ENCODE measurements at places on chromosomes 6 and 20.

- no peak for DNase-seq
These were observed 211.6 kb upstream of the SUPT3H start for GRCh38 chr6:45589367-45589766.

- DNase-seq = no peak
These were observed 83.4 kb upstream of the ASF1A start for GRCh38 chr6:118810420-118811027.

DNA sequence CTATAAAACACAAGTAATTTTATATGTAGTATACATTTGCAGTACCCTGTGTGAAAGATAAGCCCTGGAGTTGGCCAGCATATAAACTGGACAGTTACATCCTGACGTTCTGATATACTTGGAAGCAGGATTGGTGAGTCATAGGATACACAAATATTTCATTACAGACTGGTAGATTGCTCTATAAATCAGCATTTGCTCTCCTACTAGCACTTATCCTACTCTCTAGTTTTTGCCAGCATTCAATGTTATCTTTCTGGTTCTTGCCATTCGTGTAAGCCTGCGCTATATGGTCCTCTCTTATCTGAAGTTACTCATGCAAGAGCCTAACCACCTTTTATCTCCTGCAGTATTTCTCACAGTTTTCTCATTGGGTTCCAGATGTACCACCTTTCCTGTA, 680.2 kb upstream of the MMS22L start:
- no peak for DNase-seq

DNA sequence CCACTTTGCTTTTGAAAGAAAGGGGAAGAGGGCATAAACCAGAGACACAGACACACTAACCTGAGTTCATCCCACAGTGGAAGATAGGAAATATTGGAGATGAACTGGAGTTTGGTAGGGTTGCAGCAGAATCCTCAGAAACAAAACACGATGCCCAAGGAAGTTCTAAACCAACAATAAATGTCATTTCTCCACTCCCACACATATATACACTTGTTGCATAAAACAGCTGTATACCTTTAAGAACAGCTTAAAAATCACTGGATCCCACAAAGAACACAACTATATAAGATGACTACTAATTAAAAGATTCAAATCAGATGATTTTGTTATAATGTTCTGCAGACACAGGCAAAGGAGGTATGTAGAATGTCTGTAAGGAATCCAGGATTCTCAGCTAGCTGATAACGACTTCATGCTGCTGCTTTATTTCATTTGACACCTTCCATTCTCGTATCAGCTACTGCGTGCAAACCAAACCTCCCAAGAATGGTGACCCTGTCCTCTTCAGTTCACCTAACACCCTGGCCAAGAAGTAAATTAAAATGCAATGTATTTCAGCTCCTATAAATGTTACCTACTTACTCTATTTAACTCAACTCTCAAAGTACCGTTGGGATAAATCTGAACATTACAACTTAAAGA, 14.3 kb downstream of the KIF13A start:
- no peak for DNase-seq

GRCh38 chr20:49283703-49284625, 6.1 kb upstream of the ZNFX1 start:
- DNase-seq = no peak

GRCh38 chr6:9540534-9541126, 874.2 kb downstream of the TFAP2A start:
- DNase-seq = peak; percentile 57

DNA sequence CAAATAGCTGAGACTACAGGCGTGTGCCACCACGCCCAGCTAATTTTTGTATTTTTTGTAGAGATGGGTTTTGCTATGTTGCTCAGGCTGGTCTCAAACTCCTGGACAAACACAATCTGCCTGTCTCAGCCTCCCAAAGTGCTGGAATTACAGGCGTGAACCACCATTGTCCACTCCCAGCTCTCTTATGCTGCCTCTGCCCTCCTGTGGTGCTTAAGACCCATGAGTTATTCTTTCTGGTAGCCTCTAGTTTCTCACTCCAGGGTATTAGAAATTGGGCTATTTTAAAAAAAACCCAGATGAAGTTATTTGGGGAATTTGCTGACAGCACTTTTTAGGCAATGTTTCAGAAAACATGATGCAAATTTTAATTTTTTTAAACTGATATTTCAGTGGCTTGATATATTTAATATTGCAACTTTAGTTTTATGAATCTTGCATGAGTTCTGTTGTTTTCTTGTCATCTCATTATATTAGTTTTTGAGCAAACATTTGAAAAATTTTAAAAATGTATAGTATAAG, 114.0 kb upstream of the FOXO3 start:
- DNase-seq = no peak

GRCh38 chr6:117496383-117496990, 14.0 kb downstream of the DCBLD1 start:
- DNase-seq = no peak

GRCh38 chr6:4668271-4669179, 107.7 kb upstream of the CDYL start:
- no peak for DNase-seq

DNA sequence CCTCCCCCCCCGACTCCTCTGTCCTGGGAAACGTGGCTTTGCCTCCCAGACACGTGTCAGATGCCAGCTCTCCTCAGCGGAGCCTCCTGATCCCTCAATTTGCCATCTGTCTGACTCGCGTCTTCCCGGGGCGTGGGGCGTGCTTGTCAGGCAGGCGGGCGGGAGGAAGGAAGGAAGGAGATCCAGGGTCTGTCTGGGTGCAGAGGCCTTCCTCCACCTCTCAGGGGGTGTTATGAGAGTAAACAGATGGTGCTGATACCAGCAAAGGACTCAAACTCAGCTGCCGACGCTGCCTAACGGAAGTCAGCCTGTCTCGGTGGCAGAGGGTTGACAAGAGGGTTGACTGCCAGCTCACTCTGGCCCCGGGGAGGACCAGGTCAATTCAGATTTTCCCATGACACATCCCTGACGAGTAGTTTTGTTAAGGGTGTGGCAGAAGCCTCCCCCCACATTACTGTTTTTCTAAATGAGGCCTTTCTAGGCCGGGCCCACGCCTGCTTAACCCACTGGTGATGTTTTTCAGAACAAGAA, 17.0 kb downstream of the UQCC2 start:
- DNase-seq = no peak

DNA sequence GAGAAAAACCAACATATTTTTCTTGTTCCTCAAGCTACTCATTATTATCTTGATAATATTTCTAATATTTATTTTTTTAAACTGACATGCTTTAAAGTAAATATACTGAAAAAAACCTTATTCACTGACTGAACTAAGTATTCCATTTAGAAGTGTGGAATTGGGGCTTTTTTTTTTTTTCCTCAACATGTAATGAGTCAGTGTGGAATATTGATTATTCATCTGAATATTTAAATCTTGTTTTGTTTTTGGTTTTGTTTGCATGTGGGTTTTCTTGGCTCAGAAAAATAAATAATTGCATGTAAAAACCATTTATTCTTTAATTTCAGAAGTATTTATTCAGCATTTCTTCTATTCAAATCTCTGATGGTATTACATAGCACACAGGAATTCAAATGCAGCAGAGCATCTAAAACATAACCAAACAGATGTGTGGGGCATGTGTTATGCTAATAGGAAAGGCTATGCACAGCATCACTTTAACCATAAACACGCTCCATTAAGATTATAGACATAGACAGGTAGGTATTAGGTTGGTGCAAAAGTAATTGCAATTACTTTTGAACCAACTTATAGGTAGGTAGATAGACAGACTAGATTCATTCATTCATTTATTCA, 166.5 kb downstream of the PLCB1 start:
- no peak for DNase-seq

DNA sequence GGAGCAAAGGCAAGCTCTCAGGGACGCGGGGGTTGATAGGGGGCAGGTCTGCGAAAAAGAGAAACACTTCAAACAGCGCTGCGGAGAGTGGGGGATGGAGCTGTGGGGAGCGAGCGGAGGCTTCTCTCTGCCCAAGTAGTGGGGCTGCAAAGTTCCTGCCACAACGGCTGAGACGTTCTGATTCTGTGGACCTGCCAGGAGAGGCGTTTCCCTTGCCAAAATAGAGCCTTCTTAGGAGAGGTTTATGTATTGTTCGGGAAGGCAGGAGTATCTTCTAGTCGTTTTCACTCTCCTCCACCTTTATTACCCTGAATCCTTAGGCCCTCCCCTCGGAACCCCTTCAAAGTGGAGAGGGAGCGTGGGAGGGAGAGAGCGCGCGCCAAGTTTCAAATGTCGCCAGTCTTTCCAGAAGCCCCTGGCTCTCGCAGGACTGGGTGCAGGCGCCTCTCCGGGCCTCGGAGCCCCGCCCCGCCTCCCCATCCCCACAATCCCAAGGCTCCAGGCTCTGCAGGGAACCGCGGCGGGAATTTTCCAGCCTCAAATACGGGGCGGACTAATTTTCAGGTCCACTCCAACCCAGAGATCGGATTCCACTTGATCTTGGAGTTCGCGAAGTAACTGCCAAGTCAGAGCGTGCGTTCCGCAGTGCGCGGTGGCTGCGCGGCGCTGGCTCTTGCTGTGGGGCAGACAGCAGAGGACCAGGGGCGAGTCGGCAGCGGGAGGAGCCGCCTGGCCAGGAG, 10.0 kb upstream of the POU3F2 start:
- no peak for DNase-seq

DNA sequence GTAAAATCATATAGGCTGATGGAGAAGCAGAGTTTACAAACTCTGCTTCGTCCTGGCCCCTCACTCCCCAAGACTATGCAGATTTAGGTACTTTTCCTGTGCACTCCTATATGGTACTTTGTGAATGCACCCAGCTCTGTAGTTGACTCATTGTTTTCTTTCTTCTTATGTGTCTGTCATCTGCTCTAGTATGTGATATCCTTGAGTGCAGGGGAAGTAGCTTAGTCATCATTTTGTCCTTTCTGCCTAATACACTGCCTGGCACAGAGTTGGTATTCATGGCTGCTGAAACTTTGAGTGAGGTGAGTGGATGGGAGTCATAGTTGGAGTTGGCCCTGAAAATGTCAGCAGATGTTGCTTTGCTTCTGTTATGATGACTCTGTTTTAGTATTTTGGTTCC, 222.6 kb downstream of the RNF144B start:
- DNase-seq = no peak

DNA sequence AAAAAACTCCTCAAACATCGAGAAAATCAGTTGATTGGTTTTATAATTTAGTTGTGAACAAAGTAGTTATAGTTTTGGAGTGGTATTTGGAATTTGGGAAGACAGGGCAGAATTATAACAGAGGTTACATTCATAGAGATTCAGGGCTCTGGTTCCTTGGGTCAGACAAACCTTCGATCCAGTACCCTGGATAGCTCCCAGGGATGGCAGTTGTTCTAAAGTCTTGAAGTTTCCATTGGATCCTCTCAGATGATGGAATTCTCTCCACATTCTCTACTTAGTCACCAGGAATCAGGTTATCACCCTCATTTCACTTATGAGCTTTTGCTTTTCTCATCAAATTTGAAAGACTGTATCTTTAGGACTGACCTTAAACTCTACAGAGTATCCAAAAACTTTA, 285.1 kb downstream of the CENPW start:
- DNase-seq = no peak

- DNase-seq = no peak
These were observed 152.2 kb upstream of the SOX4 start for GRCh38 chr6:21441386-21441785.

DNA sequence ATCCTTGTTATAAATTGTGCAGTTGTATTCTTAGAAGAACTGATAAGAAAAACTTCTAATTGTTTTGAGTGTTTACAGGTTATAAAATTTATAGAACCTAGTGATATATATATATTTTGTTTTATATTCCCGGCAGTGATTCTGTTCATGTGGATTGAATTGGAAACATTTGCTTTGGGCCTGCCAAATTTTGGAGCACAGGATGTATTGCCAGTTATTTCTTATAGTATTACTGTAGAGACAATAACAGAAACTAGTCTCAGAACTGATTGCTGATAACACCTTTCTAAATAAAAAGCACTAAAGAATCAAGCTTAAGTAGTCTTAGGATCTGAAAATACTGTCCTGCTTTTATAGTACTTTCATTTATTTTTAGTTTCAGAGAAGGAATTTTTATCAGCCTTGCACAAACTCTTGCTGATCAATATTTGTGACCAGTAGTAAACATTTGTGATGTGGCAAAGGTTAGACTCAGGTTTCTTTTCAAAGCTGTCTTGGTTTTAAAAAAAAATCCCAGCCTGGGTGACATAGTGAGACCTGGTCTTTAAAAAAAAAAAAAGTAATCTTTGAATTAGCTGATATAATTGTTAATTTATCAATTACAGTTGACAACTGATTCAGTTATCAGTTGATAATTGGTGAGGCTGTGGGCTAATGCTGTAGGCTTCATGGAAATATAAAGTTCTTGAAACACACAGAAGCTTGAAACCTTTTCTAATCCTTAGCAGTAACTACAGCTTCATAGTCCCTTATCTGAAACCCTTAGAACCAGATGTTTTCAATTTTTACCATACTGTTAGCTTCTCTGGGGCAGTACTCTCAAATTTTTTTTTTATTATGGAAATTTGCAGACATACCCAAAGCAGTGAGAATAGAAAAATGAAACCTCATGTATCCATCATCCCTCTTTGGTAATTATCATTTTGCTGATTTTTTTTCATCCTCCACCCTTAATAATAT, 42.4 kb downstream of the RNGTT start:
- DNase-seq = no peak

DNA sequence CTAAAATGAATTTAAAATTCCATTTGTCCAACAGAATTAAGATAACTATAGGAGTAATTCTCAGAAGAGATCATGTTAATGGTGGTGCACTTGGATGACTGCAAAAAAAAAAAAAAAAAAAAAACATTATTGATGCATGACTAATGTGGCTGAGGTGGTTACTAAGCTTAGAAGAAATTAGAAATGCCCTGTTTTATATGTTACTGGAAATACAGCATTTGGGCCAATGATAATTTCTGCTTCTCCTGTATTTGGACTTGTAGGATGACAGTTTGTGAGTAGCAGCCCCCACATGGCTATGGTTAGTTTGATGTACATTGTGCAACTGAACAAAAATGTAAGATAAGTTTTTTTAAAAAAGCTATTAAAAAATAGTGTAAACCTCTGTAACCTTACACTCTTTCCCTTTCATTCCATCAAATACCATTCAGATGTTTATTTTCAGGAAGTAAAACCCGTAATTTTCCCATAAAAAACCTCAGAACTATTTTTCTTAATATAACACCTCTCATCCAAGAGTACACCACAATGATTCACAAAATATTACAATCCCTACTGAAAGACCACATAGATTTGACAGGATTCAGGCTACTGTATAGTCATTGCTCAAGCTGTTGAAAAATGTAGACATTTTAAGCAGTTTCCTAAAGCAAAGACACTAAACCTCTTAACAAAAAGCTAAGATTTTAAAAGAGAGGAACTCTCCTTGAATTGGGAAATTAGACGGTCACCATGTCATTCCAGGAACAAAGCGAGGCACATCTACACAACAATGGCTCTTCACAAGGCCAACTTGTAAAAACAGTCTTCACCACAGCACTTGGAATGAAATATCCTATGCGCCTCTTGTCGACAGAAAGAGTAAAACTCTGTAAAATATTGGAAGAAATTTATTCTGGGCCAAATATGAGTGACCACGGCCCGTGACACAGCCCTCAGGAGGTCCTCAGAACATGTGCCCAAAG, 83.0 kb downstream of the WDR27 start:
- no peak for DNase-seq
